ENCODE measurements at places on chromosomes 13 and 19.

- peak; percentile 8 for DNase-seq
These were observed 1.7 kb downstream of the KLF5 start for GRCh38 chr13:73060251-73061160.

- DNase-seq, result no peak
These were observed at the start of gene FXYD1 for GRCh38 chr19:35138305-35138892. Gene FXYD1, plus strand, starts transcription at chr19:35138824. Its CDS starts 1,256 bp downstream, at chr19:35140080.

DNA sequence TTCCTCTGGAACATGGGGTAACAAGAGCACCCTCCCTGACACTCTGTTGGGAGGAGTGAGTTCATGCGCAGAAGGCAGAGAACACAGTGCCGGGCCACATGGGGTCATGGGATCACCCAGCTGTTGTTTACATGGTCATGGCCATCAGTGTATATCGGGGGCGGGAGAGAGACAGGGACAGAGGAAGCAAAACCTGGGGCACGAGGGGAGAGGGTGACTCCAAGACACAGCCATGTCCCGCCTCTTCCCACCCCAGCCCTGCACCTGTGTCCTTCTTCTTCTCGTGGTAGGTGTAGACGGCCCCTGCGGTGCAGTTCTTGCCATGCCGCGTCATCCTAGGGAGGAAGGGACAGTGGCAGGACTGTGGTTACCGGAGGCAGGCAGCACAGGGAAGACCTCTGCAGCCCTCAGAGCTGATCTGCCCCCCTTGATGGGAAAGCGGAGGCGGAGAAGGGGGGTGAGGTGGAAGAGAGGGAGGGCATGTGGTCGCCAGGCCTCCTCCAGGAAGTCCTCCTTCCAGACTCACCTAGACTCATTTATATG is 19.9 kb downstream of the NOSIP start:
- DNase-seq, result peak; percentile 85

- peak; percentile 34 for DNase-seq
These were observed 38.6 kb downstream of the ZNF823 start for GRCh38 chr19:11699931-11700794.

GRCh38 chr19:53958168-53958571 is 4.6 kb upstream of the CACNG8 start:
- DNase-seq, result peak; percentile 51

DNA sequence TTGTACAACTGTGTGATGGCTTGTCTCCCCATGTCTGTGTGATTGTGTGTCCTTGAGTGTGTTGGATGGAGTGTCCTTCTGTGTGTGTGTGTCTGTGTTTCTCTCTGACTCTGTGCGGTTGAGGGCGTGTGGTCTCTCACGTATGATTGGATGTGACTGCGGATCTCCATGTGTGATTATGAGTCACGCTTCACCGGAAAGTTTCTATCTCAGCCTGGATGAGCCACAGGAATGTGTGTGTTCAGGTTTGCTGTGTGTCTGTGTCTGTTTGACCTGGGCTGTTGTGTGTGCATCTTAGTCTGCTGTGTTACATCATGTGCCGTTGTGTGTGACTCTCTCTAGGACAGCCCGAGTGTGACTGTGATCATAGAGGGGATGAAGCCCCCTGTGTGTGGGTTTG is 15.5 kb upstream of the ZNF835 start:
- no peak for DNase-seq

GRCh38 chr19:54462655-54463530 is 685 bp downstream of the LENG9 start:
- DNase-seq, result peak; percentile 63

DNA sequence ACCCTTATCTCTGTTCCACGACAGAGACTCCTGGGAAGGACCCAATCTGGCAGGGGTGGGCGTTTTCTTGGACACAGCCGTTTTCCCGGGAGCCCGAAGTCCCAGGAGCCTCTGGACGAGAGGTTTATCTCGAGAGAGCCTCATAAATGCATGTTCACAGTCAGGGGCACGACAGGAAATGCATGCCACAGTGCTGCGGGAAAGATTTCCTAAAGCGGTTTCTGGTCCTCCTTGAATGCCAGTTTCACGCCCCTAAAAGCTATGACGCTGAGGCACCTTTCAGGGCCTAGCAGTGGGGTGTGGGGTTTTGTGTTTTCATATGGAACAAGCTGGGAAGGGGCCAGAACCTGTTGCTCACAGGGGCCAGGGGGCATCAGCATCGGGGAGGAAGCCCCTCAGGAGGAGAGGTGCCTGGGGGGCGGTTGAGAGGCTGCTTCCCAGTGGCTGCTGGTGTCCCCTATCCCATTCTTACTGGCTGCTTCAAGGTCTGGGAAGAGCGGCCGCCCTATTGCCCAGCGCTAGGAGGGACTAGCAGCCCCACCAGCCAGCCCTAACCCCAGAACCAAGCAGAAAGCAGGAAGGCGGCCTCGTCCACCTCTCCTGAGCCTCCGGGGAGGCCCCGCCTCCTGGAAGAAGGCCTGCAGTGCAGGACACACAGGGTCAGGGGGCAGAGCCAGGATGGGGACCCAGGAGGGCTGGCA is 157.0 kb downstream of the KDM4B start:
- DNase-seq, result no peak
